ENCODE measurements at places on chromosomes 5 and 9. TPM values are rescaled to one million over a fixed set of nuclear protein-coding genes. Genes with fewer than 3 reads are reported as not detected.
A peak's percentile ranks its signal among the peaks of the same experiment; 100 is the strongest.

The GDA gene
- total RNA-seq = not detected

DNA sequence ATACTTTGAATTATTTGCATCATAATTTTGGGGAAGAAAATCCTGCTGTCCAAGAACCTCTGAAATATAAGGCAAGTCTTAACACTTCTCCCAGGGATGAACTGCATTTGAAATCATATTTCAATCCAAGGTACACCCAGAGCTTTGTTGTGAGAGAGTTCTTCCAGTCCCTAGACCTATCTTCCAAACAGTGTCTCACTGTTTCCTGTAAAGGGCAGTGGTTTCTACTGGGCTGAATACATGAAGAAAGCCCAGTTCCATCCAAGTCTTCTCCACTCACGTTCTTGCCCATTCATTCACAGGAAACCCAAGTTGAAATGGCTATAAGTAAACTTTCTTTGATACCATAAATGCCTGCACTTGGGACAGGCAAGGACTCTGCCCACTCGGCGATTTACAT lies 108.3 kb upstream of the LHFPL2 start:
- DNase-seq = no peak

The AMBP gene
- not detected for total RNA-seq

The IL13 gene
- total RNA-seq = 308 TPM

The DBN1 gene
- total RNA-seq = 13.1 TPM

The SARDH gene
- total RNA-seq = 0.60 TPM

- DNase-seq = no peak
Observed at GRCh38 chr5:177077335-177077734, 9.4 kb upstream of the FGFR4 start.

GRCh38 chr5:166117072-166118066 lies 2174.1 kb upstream of the WWC1 start:
- no peak for DNase-seq

DNA sequence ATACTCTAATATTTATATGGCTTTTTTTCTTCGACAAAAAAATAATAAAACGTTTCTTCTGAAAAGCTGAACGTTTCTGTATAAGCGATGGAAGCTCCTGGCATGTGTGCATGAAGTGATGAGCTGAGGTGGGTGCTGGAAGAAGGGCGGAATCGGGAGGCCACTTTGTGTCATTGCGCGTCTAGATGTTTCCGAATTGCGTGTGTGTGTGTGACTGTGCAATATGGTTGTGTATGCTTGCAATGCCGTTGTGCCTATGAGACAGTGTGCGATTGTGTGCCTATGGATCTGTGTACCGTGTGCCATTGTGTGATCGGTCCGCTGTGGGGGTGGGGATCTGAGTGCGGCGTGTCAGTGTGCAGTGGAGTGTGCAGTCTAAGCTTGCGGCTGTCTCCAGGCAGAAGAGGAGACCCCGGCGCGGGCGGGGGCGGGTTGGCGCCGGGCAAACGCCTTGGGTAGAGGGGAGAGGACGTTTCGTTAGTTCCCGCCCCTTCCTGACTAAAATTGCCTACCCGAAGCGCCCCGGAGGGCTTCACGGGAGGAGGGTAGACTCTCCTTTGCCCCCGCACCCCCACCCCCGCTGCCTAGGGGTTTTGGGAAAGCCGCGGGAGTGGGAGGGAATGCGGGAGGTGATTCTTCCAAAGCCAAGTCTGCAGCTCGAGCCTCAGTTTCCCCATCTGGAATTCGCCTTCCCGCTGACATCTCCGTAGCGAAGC lies 24.2 kb downstream of the PCDHGC5 start:
- DNase-seq = no peak

The PLPP6 gene
- total RNA-seq = 5.3 TPM

- no peak for DNase-seq
Observed at GRCh38 chr9:96187151-96187555, 114.8 kb downstream of the HSD17B3 start.

The IL3 gene
- 94.6 TPM for total RNA-seq

GRCh38 chr5:10307206-10308148 lies at the start of gene CMBL:
CMBL (minus strand) TSS chr5:10307902; CDS start chr5:10290762, 17,140 bp downstream.
- DNase-seq = no peak

The KIAA1191 gene
- total RNA-seq = 63.4 TPM

- DNase-seq = no peak
Observed at GRCh38 chr9:137836831-137837241, 40.7 kb upstream of the CACNA1B start.

DNA sequence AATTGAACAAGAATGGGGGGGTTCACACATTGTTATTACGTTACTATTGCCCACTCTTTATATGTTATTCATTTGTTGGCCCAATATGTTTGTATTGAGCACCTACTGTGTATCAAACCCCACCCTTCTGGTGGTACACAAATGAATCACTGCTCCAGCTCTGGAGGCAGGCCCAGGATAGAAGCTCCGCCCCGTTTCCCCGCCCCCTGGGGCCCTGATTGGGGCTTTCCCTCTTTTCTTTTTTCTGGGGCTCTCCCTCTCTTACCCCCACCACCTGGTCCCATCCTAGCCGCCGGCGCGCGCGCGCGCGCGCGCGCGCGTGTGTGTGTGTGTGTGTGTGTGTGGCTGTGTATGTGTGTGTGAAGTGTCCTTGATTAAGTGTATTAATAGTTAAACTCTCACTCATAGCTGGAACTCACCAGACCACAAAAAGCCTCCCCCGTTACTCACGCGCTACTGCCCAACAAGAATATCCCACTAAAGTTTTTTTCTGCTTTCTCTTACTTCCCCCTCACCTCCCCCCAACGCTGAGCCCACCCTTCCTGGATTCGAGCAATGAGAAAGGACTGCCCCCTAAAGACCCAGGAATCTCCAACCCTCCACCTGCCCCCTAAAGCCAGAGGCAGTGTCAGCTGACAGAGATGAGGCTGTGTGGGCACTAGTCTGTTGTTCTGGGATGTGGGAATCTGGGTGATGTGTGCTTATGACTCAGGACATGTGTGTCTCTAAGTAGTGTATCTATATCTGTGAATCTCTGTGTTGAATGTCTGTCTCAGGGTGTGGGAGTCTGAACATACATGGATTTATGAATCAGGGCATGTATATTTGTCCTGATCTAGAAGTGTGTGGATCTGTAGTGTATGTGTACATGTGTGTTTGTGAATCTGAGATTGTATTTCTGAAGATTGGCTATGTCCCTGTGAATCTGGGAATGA lies 4.0 kb downstream of the CXXC5 start:
- peak; percentile 50 for DNase-seq
